CD4-positive, alpha-beta memory T cell (primary cell): ENCODE measurements at places on chromosomes 5 and 9.

DNA sequence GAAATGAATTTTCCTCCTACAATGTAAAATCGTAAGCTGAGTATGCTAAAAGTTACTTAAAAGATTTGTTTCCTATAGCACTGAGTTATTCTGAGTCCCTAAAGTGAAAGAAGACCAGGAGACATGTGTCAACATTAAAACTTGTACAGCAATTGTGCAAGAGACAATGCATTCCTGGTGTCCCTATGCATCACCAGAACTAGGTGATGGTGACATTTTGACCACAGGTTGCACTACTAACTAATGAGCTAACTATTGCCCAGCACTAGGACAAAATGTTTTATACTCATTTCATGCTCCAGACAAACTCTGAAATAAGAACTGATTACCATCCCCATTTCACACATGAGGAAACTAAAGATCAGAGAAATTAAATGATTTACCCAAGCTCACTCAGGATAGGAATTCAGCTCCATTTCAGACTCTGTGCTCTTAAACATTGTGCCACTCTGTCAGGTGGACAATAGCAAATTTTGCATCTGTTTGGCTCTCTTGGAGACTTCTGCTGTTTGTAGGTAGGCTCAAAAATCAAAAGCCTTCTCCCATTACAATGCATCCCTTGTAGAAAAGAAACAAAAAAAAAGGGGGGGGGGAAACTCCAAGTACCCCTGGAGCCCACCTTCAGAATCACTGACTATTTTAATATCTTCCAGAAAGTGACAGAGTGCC is 269.2 kb downstream of the ACTL7B start:
- no peak for DNase-seq

GRCh38 chr5:140753561-140753960 is 32.4 kb upstream of the PCDHA1 start:
- DNase-seq, result no peak

DNA sequence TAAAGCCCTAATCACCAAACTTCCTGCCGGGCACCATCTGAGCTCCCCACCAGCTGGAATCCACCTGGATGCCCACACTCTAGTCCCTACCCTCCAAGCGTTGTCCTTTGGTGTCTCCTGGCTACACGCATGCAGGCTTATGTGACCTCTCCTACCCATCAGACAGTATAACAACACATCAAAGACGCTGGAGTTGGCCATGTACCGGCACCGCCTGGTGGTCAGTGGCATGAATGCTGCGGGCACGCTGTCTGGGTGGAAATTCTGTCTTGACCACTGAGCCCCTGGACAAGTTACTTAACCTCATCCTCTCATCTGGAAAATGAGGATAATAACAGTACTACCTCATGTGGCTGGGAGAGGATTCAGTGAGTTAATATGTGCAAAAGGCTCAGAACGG is 23.4 kb upstream of the CORO2A start:
- no peak for DNase-seq

DNA sequence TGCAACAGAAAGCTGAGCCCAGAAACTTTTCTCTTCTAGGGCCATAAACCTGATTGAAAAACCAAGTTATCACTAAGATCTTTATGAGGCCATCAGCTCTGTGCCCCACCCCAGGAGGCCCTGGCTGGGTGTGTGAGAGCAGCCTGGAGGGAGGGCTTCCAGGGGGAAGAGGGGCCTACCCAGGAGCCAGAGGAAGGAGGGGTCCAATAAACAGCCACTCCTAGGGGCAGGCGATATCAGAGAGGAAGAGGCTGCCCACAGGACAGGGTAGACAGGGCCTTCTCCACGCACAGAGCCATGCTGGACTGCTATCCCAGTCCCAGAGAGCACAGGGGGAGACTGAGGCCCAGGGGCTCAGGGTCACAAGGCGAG is 4.5 kb upstream of the CDX1 start:
- DNase-seq, result no peak

DNA sequence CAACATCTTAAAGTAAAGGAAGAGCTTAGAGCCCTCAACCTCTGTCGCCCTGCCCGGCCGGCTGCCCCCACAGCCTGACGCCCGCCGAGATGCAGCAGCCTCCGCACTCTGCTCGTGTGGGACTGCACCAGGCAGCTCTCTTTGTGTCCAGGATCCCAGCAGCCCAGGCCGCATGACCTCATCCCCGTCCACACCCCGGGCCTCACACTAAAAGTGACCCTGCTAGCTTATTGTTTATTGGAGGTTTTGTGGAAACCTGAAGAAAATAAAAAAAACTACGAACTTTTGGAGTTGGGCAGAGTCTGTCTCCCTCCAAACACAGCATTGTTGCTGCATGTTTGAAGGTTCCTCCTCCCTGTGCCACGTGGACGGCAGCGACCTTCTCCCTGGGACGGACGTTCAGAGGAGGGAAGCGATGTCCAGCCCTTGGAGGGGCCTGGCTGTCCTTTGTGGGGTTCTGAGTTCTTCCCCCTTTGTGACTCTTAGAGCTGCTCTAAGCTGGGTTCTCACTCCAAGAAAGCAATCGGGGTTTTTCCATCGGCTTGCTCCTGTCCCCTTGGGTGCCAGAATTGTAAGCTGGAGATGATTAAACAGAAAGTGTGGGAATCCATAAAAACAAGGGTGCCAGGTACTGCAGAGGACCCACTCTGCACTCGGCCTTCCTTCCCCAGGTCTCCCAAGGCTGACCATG is 103.5 kb upstream of the COL5A1 start:
- no peak for DNase-seq

DNA sequence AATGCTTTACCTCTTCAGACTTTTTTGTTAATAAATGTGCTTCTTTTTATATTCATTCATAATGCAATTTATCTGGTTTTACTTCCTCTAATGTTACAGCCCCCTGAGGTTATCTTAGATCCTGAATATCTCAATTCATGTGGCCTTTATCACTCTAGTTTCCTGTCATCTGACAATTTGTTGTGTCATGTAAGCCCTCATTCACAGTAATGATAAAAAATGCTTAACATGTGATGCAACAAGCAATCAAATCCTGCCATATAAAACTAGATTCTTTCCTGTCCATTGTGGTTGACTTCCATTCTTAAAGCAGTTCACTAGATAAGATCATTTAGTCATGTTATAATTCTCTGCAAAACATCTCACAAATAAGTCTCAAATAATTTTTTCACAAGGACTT is 991.2 kb upstream of the ACO1 start:
- no peak for DNase-seq

DNA sequence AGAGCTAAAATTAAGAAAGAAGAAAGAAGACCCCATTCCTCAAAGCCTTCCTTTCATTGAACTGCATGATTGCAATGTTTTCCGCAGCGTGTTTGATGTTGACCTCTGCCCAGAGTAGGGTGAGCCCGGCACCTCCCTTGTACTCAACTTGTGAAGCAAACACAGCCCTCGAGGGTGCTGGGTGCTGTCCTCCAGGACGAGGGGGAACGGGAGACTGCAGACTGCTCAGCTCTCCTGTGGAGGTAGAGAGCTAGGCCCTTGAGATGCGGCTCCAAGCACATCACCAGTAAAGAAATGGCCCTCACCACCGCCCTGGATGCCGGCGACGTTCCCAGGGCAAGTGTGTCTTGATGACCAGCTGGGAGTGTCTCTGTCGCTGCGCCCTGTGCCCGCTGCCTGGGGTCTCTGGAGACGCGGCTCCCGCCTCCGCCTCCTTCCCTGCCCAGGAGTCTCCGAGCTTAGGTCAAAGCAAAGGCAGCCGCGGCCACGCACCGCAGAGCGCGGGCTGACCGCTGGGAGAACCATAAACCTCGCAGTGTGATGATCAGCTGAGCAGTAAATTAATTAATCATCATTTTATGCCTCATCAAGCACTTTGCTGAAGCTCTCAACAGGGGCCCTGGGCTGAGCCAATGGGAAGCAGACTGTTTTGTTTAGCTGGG is 108.7 kb downstream of the IRX2 start:
- DNase-seq, result no peak

DNA sequence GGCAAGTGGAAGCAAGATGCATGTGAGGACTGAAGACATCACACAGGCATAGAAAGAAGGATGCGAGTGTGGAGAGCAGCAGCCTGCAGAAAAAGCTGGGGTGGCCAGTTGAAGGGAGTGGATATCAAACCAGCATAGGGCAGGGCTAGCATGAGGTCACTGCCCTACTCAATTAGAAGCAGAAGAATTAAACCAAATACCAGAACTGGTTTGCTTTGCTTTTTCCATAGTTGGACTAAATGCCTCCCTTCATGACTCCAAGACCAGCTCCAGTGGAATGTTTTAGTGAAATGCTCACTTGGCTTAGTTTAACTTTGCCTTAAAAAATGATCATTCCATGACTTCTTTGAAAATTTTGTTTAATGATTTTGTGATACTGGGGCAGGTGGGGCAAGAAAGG is 45.8 kb downstream of the TMEM167A start:
- DNase-seq, result no peak

DNA sequence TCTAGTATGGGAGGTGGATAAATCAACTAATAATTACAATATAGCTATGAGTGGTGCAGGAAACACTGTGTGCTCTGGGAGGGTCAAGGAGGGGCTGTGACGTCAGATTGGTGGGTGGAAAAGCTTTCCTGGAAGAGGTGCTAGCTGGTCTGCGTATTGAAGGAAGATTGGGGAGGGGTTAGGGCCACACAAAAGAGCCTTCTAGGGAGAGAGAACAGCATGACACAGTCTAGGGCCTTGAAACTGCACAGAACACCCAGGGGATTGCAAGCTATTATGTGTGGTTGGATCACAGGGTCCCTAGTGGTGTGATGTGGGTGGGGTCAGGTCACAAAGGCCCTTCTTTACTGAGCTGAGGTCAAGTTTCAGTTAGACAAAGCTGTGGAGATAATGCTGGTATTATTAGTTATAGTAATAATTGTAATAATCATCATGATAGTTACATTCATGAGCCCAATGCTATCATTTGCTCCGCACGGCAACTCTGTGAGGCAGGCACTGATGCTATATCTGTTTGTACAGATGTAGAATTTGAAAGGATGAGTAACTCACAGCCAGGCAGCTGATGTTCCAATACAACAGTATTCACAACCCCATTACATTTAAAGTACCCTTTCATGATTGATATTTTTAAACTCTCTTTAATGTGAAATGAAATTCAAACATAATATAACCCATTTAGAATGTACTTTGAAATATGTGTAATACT is 197.4 kb upstream of the IL12B start:
- DNase-seq, result no peak

- no peak for DNase-seq
These were observed 69.8 kb upstream of the CNTLN start for GRCh38 chr9:17065062-17065461.

DNA sequence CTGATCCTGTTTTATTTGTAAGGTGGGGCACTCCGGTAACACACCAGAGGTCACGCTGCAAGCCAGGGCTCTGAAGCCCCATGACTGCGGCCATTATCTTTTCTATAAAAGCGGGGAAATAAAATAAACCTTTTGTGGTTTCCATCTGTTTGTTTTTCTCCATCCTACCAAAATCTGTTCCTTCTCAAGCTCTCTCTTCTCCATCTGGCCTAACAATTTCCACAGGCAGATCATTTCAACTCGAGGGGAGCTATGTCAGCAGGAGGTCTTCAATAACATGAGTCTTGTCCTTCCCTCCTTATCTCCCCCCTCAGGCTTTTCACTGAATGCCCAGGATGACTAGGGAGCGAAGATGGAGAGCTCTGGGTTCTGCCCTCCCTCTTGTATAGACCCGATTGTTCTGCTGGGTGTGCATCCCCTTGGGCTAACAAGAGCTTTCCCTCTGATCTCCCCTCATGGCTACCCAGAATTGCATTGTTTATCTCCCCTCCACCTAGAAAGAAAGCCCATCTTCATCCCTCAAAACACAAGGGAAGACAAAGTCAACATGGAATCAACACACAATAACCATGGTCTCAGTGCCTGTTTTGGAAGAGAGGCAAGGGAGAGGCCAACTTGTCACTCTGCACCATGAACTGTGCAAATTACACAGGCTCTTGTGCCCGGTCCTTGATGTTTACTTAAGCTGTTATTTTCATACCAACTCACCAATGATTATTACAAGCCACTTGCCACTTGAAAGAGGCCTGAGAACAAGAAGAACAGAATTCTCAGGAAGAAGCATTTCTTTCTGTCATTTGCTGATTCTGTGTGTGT is 187.8 kb downstream of the FANCC start:
- no peak for DNase-seq

DNA sequence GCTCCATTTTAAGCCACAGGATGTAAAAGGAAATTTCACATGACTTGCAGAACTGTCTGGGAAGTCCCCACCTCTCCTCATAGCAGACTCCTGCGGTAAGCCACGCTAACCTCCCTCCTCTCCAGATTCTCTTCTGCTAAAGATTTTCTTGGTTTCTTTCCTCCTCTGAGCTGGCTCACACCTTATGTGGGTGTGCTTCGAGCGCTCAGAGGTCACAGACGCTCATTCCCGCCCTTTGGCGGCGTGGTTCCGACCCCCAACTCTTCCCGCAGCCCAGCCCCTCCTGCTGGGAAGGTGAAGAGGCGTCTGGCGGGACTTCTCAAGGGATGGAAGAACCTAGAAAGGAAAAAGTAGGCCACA is 32.9 kb upstream of the CDK20 start:
- DNase-seq, result peak; percentile 45

GRCh38 chr9:38286766-38287165 is 105.7 kb upstream of the ALDH1B1 start:
- no peak for DNase-seq

DNA sequence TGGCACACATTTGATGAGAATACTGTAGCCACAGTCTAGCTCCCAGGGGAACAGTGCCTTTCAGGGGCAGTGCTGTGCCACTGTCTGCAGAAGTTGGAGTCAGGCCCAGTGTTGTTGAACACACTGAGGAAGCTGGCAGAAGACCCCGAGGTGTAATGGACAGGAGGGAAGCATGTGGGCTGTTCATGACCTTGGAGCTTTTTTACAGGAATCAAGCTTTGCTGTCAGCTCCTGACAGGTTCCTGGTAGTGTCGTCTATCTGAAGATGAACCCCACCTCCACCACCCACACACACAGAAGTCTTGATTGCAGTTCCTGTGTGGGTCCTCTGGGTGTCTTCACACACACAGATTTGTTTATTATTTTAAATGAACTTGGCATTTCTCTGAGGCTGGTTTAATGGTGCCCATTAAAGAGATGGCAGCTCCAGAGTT is 40.3 kb upstream of the TNFAIP8 start:
- peak; percentile 75 for DNase-seq

DNA sequence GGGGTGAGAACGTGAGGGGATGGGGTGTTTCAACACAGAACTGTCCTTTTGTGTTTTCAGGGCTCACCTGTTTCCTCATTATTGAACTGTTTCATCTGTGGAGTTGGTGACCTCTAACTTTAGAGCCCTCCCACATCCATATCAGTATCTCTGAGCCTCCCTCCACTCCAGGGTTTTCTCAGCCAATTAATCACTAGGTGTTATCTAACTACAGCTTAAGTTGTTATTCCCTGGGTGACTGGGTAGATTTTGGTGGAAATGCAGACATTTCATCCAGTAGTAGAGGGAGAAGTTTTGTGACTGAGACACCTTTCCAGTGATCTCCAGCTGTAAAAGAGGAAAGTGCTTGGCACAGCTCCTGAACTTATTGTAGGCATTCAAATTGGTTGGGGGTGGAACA is 23.7 kb downstream of the PPP3R2 start:
- DNase-seq, result no peak

- no peak for DNase-seq
These were observed 35.3 kb upstream of the SPDL1 start for GRCh38 chr5:169548315-169548714.
